ENCODE measurements at places on chromosomes 16 and 17.

DNA sequence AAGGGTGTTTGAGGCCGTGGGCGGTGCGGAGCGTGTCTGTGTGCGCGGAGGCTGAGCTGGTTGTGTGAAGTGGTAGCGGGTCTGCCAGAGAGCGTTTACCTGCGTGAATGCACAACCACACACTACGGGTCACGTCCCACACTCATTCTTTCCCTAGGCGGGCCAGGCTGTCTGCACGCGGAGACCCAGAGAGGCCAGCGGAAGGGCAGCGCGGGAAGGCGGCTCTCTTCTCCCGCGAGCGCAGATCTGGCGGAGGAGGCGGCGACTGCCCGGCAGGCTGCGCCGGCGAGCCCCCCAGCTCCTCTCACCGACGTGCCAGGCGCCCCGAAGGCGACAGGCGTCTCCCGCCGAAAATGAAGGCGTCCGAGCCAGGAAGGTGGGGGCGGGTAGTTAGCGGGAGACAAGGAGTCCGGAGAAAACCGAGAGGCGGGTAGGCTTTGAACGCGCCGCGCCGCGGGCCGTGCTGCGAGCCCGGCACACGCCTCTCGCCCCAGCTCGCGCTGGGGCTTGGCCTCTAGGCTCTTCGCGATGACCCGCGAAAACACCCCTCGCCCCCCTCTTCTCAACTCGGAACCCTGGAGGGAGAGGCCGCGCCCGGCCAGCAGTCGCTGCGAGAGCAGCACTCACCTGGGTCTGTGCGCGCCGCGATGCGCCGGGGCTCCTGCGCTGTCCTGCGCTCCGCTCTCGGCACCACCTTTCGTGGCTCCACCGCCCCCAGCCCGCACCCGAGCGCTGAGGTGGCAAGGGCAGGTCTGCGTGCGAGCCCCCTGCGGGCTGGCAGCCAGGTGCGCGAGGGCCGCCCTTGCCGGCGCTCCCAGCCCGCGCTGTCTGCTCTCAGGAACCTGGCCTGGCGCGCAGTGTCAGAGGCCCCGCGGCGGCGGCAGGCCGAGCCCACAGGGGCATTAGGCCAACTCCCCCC is 2.0 kb upstream of the FOXF1 start:
- DNase-seq, result no peak

DNA sequence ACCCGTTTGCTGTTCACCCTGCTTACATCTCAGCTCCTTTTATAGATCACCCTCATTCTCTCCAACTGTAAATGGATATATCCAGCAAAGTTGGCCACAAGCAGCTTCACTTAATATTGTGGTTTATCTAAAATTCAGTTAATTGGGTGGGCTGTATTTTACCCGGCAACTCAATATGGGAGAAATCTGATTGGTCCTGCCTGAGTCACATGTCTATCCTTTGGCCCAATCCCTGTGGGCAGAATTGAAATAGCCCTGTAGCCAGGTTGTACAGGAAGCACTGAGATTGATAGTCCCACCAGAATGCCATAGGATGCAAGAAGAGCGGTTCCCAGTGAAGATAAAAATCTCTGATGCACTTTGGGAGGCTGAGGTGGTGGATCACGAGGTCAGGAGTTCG is 73.2 kb downstream of the AIPL1 start:
- DNase-seq, result no peak

DNA sequence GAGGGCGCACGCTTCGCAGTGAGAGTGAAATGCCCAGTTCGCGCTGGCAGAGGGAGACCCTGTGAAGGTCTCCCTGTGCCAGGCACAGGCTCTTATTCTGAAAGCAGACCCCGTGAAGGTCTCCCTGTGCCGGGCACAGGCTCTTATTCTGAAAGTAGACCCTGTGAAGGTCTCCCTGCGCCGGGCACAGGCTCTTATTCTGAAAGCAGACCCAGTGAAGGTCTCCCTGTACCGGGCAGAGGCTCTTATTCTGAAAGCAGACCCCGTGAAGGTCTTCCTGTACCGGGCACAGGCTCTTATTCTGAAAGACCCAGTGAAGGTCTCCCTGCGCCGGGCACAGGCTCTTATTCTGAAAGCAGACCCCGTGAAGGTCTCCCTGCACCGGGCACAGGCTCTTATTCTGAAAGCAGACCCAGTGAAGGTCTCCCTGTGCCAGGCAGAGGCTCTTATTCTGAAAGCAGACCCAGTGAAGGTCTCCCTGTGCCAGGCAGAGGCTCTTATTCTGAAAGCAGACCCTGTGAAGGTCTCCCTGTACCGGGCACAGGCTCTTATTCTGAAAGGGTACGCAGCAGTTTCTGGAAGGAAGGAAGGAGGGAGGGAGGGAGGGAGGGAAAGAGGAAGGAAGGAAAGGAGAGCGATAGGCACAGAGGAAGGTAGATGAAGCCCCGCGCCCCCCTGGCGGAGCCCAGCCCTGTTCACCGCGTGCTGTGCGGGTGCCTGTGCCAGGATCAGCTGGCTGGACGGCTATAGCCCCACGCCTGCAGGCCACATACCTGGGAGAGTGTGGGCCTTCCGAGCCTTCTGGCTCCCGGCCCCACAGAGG is 55.3 kb downstream of the WDR45B start:
- peak; percentile 34 for DNase-seq

GRCh38 chr17:28612936-28613872 is 781 bp downstream of the RSKR start:
- DNase-seq, result no peak

DNA sequence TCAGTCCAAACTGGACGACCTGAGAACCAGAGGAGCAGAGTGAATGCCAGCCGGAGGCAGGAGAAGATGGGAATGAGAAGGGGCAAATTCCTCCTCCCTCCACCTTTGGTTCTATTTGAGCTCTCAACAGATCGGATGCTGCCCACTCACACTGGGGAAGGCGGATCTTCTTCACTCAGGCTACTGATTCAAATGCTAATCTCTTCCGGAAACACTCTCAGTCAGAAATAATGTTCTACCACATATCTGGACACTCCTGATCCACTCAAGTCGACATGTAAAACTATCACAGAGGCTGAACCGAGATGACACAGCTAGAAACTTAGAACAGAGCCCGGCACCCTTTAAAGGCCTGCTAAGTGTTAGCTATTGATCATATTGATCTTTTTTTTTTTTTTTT is 57.4 kb upstream of the GRIN2A start:
- DNase-seq, result no peak

DNA sequence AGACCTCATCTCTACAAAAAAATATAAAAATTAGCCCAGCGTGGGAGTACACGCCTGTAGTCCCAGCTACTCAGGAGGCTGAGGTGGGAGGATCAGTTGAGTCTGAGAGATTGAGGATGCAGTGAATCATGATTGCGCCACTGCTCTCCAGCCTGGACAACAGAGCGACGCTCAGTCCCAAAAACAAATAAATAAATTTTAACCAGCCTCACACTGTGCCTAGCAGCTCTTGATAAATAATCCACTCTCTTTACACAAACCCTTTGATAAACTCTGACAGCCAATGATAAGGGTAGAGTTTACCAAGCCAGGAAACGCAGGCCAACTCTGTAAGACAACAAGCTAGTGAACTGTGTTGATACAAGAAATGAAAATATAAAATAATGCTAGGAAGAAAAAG is 32.7 kb downstream of the LITAF start:
- no peak for DNase-seq

GRCh38 chr17:14042411-14042810 is 26.9 kb upstream of the COX10 start:
- no peak for DNase-seq

DNA sequence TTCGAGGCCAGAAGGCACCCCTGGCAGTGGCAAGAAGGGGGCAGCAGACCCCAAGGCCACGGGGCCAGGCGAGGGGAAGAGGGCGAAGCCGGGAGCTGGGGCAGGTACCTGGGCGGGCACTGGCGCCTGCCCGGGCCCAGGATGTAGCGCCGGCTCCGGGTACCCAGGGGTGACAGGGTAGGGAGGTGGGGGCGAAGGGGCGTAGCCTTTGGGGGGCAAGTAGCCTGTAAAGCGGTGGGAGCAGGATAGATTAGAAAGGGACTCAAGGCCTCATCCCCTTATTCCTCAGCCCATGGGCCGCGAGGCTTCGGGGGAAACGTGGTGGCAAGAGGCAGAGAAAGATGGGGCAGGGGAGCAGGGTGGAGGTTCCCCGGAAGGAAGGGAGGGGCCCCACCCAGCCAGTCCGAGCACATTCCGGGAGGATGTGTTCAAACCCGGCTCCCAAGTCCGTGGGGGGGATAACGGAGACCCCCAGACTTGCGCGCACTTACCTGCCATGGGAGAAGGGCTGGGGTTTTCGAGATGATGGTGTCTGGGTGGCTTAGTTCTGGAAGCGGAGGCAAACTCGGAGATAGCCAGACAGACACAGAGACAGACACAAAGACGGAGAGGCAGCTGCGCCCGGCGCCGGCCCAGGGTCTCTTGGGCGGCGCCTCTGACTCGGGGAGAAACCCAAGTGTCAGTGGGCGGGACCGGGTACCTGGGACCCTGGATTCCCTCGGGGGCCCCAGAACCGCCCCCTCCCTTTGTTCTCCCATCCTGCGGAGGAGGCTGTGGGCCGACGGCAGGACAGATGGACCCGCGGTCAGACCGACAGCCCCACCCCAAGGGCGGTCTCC is 493 bp downstream of the PLSCR3 start:
- DNase-seq, result peak; percentile 38
